ENCODE measurements at places on chromosomes 12 and 14.
A peak's percentile ranks its signal among the peaks of the same experiment; 100 is the strongest.

DNA sequence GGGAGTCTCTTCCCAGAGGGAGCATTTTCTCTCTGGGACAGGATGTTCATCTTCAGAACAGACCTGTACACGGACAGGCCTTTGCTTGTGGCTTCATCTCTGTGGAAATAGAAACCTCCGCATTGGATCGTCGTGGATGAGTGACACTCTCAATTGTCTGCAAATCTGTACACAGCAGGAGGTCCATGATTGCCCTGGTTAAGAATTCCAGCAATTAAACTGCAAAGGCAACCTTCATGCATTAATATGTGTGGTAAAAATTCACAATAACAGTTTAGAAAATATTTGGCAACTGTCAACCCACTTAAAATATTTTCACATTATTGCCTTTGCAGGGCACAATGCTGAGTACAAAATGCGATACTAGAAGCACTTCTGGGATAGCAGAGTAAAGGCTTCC lies 149.8 kb upstream of the SFSWAP start:
- no peak for DNase-seq

GRCh38 chr12:15278816-15279658 lies 43.3 kb upstream of the PTPRO start:
- no peak for DNase-seq

DNA sequence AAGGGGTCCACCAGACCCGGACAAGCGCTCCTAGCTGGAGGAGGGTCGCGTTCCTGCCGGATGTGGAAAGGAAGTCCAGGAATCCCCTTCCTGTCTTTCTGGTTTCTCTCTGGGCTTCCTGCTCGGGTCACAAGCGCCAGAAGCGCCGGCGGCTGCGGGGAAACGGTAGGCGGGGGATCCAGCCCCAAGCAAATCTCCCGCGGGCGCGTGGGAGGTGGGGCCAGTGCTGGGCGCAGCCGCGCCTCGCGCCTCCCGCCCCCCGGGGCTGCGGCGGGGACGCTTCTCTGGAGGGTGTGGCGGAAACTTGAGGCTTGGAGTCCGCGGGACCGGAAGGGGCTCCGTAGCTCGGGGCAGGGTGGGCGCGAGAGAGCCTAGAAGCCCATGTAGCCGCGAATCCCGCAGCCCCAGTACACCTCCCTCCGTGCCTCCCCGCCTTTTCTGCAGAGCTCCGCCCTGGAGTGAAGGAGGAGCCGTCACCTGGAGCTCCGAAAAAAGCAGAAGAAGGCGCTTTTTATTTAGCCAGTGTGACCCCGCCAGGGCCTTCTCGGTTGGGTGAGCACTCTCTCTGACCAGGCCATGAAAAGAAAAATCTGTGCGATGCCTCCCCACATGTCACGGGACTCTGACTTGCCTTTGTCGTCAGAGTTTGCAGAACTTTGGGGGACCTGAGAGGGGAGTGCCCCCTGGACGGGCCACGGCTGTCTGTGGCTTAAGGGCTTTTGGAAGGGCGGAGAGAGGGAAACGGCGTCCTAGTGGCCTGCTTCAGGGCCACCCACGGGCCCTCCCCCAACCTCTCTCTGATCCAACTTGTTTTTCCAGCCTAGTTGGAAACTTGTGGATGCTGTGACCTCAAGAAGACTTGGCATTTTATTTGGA lies 21.4 kb upstream of the CLEC2D start:
- peak; percentile 87 for DNase-seq

DNA sequence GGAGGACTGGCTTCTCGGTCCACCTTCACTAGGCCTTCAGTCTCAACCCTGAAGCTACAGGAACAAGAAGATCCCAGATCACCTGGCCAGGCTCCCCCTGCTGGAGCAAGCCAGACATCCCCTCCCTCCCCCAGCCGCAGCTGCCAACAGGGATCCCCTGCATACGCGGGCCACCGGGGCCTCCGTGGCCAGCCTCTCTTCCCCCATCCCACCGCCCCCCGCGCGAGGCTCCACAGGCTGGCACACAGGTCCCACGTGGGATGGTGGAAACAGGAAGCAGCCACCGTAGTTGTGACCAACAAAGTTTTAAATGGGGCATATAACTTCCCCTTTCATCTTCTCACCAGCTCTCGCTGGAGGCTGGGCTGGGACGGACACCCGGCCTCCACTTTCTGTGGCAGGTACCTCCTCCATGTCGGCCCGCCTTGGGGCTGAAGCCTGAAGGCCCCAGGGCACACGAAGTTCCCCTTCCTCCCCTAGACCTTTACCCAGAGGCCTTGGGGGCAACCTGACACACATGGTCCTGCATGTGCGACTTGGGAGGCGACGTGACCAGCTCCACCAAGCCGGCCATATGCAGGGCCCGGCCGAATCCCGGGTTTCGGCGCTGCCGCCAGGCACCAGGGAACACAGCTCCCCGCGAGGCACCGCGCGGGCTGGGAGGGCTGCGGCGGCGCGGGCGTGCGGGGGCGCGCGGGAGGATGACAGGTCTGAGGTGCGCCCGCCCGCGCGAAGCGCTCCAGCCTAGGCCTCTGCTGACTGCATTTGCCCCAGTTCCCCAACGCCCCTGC lies 44.4 kb upstream of the PNMA1 start:
- peak; percentile 68 for DNase-seq

GRCh38 chr12:68358532-68359485 lies 26.6 kb upstream of the MDM1 start:
- peak; percentile 28 for DNase-seq

DNA sequence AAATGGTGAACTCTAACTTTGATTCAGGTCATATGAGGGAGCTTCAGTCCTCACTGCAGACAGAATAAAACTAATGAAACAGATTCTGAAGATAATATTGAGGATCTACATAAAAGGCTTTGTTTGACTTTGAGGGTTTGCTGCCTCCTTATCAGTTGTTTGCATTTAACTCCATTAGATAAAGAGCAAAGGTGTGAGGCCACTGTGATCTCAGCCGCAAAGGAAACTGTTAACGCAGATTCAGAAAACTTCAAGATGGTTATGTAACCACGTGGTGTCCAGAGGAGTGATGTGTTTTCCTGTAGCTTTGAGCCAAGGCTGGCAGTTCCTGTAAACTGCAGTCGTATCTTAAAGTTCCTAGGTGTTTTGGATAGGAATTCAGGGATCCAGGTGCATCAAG lies 67.8 kb downstream of the METTL25 start:
- DNase-seq, result no peak

- DNase-seq, result no peak
Measured at GRCh38 chr14:69951263-69951662, 72.0 kb downstream of the SMOC1 start.
